ENCODE measurements at places on chromosomes 6 and 20.

DNA sequence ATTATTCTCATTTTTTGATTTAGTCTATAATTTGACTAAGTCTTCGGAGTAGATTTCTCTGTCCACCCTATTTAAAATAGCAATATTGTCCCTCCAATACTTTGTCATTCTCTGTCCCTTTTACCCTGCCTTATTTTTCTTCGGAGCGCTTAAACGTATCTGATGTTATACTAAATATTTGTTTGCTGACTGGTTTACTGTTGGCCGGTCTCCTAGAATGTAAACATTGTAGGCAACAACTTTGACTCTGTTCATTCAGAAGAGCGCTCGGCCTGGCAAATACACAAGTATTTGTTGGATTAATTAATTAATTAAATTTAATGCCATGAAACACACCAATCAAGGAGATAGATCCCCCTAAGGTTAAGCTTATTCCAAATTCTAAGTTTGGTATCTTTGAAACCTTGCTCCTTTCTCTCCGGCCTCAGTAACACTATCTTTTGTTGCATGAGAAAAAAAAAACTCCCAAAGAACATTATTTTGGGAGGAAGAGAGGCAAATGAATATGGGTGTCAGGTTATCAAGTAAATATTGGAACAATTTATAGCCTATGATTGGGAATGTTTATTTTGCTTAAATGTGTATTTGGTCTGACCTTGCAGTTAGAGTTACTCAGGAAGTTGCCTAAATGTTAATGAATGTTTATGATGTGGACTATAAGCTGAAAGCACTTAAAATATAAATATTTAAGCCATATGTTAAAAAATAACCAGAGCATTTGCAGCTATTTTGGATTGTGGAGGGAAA, 231.1 kb downstream of the SOX4 start:
- no peak for DNase-seq

DNA sequence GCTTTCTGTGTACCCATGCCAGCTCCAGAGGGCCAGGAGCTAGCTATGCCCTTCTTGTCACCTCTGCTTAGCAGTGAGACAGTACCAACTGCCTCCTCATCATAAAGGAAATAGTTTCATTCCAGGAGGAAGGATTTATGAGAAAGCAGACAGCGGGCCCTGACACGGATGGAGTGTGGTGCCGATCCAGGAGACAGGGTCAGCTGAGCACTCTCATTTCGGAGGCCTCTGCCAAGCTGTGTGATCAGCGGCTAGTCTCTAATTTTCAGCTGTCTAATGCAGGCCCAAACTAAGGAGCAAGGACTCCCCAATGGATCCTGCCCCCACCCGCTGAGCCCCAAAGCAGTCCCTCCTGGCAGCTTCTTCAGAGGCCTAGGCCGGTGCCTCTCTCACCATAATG, 103.1 kb downstream of the LRFN2 start:
- DNase-seq = no peak

- DNase-seq = peak; percentile 55
These were observed 253.4 kb upstream of the KCNG1 start for GRCh38 chr20:51276296-51276695.

- no peak for DNase-seq
These were observed 234.1 kb upstream of the BMP2 start for GRCh38 chr20:6533351-6533750.

DNA sequence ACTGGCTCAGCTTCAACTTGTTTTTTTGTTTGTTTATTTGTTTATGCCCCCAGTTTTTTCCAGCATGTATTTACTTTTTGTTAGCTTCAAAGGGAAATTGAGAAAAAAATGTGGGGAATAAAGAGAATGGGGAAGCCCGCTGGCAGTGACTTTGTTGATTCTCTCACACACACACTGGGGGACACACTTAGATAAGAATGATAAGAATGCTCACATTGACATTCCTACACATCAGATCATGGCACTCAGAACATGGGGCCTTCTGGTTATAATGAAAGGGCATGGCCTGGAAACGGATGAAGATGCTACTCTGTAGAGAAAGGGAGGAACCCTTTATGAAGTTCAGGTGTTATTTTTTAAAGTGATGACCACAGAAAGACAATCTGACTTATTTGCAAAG, 15.6 kb upstream of the DAAM2 start:
- DNase-seq = no peak

- DNase-seq = no peak
These were observed 55.0 kb downstream of the COL12A1 start for GRCh38 chr6:75150685-75151412.

All from cerebellar cortex (tissue), 1 donor.